Activated CD4-positive, alpha-beta T cell treated with anti-CD3 and anti-CD28 coated beads for 24 hours (primary cell): ENCODE measurements at places on chromosomes 2 and 18.

DNA sequence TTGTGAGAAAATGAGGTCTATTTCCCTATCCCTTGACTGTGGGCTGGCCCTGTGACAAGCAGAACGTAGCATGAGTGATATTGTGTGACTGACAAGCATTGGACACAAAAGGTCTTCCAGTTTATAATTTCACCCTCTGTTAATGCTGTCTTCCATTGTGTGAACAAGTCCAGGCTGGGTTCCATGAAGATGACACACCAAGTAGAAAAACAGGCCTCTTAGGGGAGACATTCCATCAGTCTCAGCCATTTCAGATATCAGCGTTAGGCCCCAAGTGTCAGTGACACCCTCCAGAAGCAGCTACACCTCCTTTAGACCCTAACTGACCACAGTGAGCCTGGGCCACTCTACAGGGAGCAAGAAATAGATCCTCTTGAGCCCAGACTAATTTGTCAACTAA lies 511.3 kb downstream of the FBXO15 start:
- DNase-seq = no peak

DNA sequence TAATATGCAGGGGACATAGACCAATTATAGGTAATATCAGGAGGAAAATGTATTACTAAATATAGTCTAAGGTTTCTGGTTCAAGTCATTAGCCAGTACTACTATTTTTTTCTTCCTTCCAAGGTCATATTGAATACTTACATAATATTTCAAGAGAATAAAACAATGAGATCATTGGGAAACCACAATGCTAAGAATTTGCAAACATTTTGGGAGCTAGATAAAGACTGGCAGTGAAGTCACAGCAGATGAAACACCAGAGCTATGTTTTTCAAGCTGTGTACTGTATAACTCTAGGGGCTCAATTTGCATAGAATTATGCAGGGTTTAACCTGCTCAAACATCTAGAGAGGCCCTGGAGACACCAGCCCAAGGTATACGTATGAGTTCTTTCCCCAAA lies 80.5 kb upstream of the KCNH7 start:
- no peak for DNase-seq

DNA sequence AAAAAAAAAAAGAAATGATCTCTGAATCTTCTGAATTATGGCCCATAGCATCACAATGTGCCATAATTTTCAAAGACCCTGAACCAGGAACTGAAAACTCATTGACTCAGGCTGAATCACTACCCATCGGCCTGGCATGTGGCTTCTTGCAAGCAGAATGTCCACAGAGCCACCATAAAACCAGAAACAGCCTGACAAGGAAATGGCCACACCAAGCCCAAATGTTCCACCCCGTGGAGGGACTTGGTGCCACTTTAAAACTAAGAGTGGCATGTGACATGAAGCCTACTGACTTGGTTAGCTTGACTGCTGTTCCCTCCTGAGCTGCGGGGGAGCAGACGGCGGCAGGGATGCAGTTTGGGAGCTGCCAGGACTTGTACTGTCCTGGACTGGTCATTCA lies 71.2 kb upstream of the RBM44 start:
- no peak for DNase-seq

- DNase-seq = no peak
Measured at GRCh38 chr2:209505410-209505809, 81.6 kb downstream of the MAP2 start.

DNA sequence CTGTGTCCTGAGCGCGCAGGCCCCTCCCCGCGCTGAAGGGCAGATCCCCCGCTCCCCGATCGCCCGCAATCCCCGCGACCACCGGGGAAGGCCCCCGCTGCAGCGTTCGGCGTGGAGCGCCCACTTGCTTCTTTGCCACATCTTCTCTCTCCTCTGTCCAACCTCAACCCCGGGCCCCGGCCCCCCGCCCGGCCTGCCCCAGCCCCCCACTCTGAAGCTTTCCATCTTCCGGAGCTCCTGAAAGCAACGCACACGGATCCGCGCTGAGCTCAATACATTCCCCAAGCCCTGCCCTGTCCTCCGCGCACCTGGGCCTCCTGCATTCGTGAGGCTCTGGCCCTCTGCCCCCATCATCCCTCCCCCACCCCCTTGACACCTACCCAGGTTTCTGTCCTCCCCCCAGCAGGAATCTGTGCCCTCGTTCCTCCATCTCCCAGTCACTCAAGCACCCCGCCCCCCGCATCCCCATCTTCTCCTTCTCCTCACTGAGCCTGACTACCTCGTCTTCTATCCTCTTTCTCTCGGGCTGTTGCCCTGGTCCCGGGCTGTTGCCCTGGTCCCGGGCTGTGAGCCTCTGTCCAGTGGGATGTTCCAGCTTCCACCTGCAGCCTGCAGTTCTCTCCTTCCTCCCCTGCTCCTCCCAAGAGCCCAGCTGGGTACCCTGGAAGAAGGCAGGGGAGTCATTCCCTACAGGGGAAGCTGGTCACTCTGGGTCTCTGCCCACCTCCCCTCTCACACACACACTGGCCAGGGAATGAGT lies 7.8 kb downstream of the SPEG start:
- no peak for DNase-seq

- no peak for DNase-seq
Measured at GRCh38 chr2:64192125-64192479, 47.9 kb upstream of the PELI1 start.

DNA sequence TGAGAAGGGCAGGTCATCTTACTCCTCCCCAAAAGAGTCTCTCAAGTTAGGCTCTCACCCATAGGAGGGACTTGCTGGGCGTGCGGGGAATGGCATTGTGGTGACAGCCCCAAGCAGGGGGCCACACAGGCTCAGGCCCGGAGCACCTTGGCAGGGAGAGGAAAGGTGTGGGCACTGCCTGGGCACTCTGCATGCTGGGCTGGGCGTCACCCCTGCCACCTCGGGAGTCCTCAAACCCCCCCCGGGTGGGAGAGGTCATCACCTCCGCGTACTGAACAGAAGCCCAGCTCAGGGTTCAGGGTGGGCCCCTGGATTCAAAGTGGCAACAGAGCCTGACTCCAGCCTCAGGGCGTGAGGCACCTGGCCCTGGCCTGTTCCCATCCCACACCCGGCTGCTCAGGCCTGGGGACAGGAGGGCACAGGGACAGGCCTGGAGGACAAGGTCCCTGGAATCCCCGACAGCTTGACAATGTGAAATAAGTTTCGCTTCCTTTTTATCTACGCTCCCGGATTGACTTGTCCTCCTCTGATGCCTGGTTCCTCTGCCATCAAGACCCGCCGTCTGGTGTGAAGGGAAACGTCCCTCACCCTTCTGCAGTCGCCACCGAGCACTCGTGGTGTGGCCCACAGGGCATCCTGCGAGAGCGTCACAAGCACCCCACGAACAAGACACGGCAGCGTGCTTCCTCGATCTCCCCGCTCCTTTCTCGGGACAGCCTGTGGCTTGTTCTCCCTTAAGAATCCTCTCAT lies 97.8 kb downstream of the HDAC4 start:
- no peak for DNase-seq

GRCh38 chr18:68466672-68467071 lies 248.2 kb downstream of the TMX3 start:
- no peak for DNase-seq

DNA sequence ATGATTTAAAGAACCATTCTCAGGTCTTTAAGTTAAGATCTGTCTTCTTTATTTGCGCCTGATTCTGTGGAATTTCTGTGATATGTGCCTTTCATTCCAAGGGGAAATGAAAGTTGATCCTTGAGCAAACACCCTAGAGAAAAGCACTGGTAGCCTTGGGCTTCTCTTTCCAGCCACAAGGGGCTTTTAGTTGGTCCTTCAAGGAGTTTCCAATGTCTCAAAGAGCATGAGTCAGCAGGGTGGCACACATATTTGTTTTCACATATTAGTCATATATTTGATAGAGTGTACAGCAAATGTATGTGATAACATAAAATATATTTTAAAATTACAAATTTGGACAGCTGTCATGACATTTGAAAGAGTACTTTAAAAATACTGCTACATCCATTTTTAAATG lies 339.5 kb downstream of the TXNL1 start:
- no peak for DNase-seq

- no peak for DNase-seq
Measured at GRCh38 chr18:63109022-63109421, 210.5 kb downstream of the BCL2 start.

GRCh38 chr18:55588870-55589595 lies 1.0 kb upstream of the TCF4 start:
- no peak for DNase-seq

DNA sequence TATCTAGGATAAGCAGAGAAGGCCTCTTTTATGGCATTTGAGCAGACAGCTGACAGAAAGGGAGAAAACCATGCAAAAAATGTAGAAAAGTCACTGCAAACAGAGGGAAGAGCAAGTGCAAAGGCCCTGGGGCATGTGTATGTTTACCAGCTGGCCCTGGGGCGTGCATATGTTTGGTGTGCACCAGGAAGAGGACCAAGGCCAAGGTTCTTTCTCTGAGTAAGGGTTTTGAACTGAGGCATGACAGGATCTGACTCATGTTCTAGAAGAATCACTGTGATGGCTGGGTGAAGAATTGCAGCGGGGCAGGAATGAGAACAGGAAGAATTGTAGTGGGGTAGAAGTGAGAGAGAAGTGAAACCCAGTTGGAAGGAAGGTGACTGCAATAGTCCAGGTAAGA lies 69.6 kb downstream of the STEAP3 start:
- DNase-seq = no peak

GRCh38 chr2:158734442-158734841 lies 60.7 kb upstream of the DAPL1 start:
- DNase-seq = no peak

DNA sequence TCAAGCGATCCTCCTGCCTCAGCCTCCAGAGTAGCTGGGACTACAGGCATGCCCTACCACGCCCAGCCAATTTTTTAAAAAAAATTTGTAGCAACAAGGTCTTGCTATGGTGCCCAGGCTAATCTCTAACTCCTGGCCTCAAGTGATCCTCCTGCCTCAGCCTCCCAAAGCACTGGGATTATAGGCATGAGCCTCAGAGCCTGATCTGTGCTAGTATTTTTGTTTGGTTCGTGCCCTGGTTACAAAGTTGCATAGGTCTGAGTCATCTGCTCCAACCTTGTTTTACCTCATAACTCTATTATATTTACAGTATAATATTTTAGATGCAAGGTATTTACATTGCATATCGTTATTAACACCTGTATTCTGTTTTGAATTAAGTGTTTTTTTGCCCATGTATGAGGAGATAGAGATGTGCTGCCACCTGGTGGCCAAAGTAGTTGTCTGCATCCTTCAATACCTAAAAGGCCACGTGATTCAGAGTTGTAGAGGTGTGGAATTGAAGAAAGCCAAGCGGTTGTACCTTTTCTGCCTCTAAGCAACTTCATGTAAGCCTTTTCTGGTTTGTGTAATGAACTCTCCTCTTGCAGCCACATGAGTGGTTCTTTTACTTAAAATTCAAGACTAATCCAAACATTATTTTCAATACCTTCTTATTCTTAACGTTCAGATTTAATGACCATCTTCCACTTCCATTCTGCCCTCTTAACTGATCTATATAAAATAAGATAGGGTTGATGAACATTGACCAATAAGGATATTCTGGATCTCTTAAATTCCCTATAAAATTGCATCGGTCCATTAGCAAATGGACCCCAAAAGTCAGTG lies 19.9 kb upstream of the CABYR start:
- DNase-seq = peak; percentile 70

DNA sequence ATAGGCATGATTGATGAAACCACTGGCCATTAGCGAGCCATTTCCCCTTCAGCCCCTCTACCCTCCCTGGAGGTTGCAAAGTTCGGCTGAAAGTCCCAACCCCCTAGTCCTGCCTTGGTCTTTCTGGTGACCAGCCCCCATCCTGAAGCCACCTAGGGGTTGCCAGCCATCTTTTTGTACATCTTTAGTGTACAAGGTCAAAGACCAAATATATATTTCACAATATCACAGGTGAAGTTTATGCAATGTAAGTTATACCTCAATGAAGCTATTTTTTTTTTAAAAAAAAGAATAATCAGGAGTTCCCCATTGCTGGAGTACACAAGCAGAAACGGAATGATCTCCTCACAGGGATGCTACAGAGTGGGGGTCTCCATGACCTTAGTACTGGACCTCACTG lies 31.3 kb downstream of the OSBPL1A start:
- DNase-seq = no peak

GRCh38 chr18:37298816-37299215 lies 266.8 kb downstream of the CELF4 start:
- DNase-seq = no peak

DNA sequence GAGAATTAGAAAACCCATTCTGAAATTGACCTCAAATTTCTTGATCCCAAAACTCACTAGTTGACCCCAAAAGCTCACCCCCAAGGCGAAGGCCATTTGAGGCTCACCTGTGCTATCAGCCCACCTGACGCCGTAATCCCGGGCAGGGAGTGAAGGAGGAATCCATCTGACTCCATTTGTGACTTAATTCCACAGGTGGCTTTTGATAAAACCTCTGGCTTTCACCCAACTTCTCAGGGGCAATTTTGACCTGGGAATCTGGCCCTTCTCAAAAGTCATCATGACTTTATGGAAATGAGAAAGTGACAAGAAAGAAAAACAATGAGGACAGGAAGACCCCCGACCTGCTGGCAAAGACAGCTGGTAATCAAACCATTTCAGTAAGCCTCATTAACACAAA lies 86.9 kb upstream of the SALL3 start:
- DNase-seq = no peak

- DNase-seq = no peak
Measured at GRCh38 chr18:4454537-4455112, 482 bp downstream of the DLGAP1 start.

GRCh38 chr2:7010391-7011054 lies 93.3 kb downstream of the RNF144A start:
- no peak for DNase-seq

DNA sequence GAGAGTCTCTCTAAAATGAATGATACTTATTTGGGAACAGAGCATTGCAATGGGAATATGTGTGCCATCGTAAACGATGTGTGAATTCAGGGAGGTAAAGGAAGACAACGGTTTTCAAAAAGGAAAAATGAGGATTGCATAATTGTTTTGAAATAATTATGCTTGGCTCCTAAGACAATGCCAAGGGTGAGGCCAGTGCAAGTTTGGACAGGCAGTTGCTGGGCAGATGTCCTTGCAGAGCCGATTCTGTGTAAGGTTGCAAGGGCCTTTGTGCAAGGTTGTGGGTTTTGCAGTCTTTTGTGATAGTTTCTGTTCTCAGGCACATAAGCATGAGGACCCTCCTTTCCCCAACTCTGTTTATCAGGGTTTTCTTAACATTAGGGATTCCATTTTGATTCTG lies 70.0 kb upstream of the ZNF236 start:
- no peak for DNase-seq

DNA sequence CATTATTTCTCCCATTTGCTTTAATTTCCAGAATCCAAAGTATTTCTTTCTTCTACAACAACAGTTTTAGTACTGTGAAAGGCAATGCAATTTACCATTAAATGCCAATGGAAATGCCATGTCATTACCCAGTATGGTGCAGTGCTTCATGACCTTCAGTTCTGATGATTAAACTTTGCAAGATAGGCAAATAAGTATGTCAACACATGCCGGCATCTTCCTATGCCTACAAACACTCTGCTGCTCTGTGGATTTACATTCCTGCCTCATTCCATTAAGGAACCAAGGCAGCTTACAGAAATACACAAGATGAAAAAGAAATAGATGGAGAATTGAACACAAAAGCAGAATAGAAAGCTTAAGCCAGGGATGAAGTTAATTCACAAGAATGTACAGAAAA lies 52.7 kb upstream of the PROKR1 start:
- DNase-seq = no peak
